ENCODE measurements at places on chromosomes 4 and X.
A peak's percentile ranks its signal among the peaks of the same experiment; 100 is the strongest.

DNA sequence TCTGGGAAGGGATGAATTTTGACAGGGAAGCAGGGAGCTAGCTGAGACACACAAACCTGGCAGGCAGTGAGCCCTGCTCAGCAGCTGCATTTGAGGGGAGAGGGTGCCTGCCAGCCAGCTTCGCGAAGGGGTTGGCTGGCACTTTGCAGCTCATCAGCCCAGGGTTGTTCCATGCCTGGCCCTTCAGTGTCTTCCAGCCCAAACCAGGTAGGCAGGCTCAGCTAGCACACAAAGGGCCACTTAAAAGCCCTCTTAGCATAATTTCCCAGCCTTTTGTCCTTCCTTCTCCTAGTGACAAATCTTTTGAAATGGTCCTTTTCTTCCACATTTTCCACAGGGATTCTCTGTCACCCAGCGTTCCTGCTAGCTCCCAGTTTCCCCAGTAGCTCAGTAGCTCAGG, 4.3 kb upstream of the FRMPD3 start:
- peaks cover 4% of the 10 kb centered on the region for H3K4me1 ChIP-seq
- DNase-seq = peak; percentile 18
- no peaks in the 10 kb centered on the region for H3K36me3 ChIP-seq
- peaks cover 41% of the 10 kb centered on the region for H3K27me3 ChIP-seq
- H3K27ac ChIP-seq = no peak overlapping the region

GRCh38 chrX:48695534-48695896, 1.0 kb upstream of the SUV39H1 start:
- H3K27ac ChIP-seq = peak overlapping the region; percentile 21
- DNase-seq = no peak
- H3K27me3 ChIP-seq = peaks cover 5% of the 10 kb centered on the region
- peaks cover 17% of the 10 kb centered on the region for H3K4me1 ChIP-seq
- peak overlapping the region; percentile 80 for H3K4me3 ChIP-seq
- no peaks in the 10 kb centered on the region for H3K36me3 ChIP-seq

DNA sequence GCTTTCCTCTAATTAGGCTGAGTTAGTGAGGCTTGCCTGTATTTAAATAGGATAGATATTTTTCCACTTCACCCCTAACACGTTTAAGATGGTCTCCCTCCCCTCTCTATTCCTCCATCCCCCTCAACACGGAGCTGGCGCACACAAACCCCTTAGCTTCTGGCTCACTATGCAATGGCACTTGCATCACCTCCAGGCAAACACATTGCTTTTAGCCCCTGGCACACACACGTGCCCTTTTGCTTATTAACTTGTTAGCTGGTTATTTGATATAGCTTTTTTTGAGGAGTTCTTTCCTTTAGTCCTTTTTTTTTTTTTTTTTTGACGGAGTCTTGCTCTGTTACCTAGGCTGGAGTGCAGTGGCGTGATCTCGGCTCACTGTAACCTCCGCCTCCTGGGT, 94.3 kb downstream of the HDAC8 start:
- no peaks in the 10 kb centered on the region for H3K36me3 ChIP-seq
- H3K4me1 ChIP-seq = no peaks in the 10 kb centered on the region
- no peak for DNase-seq
- no peak overlapping the region for H3K27ac ChIP-seq

- no peaks in the 10 kb centered on the region for H3K36me3 ChIP-seq
- DNase-seq = peak; percentile 81
- no peaks in the 10 kb centered on the region for H3K4me1 ChIP-seq
- no peaks in the 10 kb centered on the region for H3K27me3 ChIP-seq
- H3K4me3 ChIP-seq = peak overlapping the region; percentile 41
- H3K27ac ChIP-seq = no peak overlapping the region
These were observed 13.9 kb upstream of the ETDC start for GRCh38 chrX:135295238-135295943.

GRCh38 chr4:110472583-110473329, 3.2 kb upstream of the ENPEP start:
- no peak overlapping the region for H3K4me3 ChIP-seq
- peak; percentile 36 for DNase-seq
- no peak overlapping the region for H3K27ac ChIP-seq
- H3K27me3 ChIP-seq = no peaks in the 10 kb centered on the region
- no peaks in the 10 kb centered on the region for H3K36me3 ChIP-seq

DNA sequence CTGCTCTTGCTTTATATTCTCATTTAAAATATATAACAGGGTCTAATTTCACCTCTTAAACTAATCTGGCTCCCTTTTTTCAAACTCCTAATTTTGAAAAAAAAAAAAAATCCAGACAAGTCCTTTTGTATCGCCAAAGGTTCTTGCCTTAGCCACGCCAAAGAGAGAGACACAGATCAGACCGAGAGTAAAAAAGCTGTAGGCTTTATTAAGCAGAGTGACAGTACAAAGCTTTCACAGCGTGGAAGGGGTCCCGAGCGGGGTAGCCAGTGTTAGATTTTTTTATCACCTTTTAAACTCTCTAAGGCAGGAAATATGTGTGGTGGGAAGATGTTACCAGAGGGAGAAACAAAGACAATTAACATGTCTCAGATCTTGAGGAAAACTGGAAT, 54.1 kb downstream of the PAGE2 start:
- no peak overlapping the region for H3K4me3 ChIP-seq
- no peak for DNase-seq
- no peaks in the 10 kb centered on the region for H3K36me3 ChIP-seq
- no peaks in the 10 kb centered on the region for H3K4me1 ChIP-seq
- no peak overlapping the region for H3K27ac ChIP-seq
- H3K27me3 ChIP-seq = no peaks in the 10 kb centered on the region

DNA sequence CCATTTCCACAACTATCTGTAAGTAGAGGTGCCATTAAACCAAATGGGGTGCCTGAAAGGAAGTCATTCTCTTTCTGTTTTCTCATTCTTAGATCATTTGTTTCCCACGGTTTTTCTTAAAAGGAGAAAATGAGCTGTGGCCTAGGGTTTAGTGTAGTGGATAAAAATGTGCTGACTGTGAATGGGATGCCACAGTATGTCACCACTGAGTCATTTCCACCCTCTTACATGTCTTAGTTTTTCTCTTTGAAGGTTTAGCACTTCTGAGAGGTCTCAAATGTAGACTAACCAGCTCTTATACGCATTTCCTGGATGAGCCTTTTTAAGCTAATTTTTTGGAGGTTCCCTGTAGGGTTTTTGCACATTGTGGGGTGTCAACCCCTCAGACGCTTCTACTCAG, 244.5 kb upstream of the SPANXN1 start:
- DNase-seq = no peak
- H3K36me3 ChIP-seq = no peaks in the 10 kb centered on the region
- H3K4me3 ChIP-seq = no peak overlapping the region
- no peak overlapping the region for H3K27ac ChIP-seq
- no peaks in the 10 kb centered on the region for H3K27me3 ChIP-seq

GRCh38 chrX:19535476-19535875, 20.2 kb upstream of the MAP3K15 start:
- peak; percentile 28 for DNase-seq
- no peak overlapping the region for H3K27ac ChIP-seq
- H3K36me3 ChIP-seq = no peaks in the 10 kb centered on the region
- no peaks in the 10 kb centered on the region for H3K27me3 ChIP-seq
- H3K4me3 ChIP-seq = no peak overlapping the region
